ENCODE measurements at places on chromosomes 16 and 17.

DNA sequence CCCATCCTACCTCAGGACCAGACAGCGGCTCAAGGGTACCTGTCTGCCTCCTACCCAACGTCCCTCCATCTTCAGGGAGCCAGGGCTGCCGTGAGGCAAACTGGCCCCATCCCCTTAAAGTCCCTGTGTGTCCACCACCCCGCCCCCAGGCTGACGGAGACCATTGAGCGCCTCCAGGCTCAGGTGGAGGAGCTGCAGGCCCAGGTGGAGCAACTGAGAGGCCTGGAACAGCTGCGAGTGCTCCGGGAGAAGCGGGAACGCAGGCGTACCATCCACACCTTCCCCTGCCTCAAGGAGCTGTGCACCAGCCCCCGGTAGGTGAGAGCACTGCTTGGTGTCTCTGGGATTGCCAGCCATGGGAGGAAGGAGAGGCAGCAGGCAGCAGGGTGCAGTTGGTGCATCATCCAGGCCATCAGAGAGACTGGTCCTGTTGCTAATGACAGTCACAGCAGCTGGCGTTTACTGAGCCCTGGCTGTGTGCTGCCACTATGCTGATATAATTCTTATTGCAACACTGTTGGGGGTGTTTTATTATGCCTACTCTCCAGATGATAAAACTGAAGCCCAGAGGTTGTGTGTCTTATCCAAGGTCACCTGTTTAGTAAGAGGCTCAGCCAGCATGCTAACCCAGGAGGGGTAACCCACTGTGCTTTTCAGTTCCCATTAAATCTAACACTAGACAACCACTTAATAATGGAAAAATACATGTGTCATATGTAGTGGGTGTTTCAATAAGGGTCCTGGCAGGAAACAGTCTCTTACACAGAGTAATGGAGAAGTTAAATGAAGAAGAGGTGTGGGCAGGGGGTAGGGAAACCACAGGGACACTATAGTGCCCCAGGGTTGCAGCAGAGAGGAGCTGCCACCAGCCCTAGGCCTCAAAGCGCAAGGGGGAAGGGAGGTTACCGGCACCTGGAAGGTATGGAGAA lies 10.3 kb upstream of the MRPL58 start:
- DNase-seq, result no peak

GRCh38 chr16:58490065-58490464 lies 9.9 kb upstream of the NDRG4 start:
- no peak for DNase-seq

GRCh38 chr16:78503602-78504001 lies 404.1 kb downstream of the WWOX start:
- no peak for DNase-seq

GRCh38 chr17:38601539-38602351 lies 4.0 kb downstream of the SRCIN1 start:
- no peak for DNase-seq

GRCh38 chr17:44830359-44831288 lies 537 bp upstream of the GJC1 start:
- DNase-seq, result peak; percentile 1

- no peak for DNase-seq
Observed at GRCh38 chr16:73066927-73067670, 19.2 kb upstream of the ZFHX3 start.

Measured in stimulated activated CD8-positive, alpha-beta memory T cell treated with anti-CD3 and anti-CD28 coated beads, Interleukin-2, amount 100 ng/mL, for 48 hours (primary cell).